ENCODE measurements at places on chromosomes 7 and 10.
A peak's percentile ranks its signal among the peaks of the same experiment; 100 is the strongest.

GRCh38 chr10:131266936-131267813 is 44.3 kb downstream of the TCERG1L start:
- DNase-seq: no peak

DNA sequence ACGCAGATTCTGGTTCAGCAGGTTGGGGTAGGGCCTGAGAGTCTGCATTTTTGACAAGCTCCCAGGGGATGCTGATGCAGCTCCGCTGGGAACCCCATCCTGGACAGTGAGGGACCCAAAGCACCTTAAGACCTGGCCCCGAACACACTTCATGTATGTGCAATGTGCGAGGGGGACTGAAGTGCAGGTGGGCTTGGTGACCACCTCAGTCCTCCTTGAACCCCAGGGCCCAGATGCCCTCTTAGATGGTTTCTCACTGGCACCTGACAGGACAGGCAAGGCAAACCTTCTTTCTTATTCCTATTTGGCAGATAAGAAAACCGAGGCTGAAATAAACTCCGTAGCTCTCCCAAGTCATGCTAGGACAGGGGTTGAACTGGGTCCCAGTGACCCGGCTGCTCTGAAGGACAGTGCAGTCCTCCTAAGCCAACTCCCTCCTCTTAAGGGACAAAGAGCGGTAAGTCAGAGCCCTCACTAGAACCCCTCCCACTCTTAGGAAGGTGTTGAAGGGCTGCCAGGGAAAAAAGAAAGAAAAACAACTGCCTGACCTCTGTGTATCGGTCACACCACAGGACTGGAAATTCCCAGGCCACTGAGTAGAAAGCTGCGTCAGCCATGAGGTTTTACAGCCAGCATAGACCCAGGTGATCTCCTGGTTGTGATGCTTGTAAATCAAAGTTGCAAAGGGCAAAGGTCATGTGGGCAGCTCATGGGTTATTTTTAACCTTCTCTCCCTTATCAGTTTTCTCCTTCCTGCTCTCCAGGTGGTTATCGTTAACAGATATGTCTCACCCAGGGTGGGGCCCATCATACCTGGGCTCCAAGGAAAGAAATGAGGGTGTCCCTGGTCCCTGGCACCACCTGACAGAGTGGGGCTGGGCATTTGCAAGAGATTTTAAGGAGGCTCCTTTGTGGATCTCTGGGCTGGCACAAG is 90.9 kb upstream of the SMNDC1 start:
- peak; percentile 69 for DNase-seq

- no peak for DNase-seq
Observed at GRCh38 chr10:31739711-31740110, 188.9 kb downstream of the ARHGAP12 start.

- no peak for DNase-seq
Observed at GRCh38 chr10:124032971-124033886, 60.2 kb downstream of the CHST15 start.

DNA sequence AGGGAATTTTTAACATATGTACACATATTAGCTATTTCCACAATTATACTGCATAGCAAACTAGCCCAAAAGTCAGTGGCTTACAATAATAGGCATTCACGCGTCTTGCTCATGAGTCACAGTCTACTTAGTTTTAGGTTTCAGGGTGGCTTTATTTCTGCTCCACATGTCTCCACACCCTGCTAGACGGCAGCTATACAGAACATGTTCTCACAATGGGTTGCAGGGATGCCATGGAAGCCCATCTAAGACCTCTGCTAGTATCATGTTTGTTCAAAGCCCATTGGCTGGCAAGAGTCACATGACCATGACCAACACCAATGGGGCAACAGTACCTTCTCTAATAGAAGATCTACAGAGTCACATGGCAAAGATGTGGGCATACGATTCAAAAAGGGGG is 96.3 kb upstream of the NEBL start:
- DNase-seq: no peak

DNA sequence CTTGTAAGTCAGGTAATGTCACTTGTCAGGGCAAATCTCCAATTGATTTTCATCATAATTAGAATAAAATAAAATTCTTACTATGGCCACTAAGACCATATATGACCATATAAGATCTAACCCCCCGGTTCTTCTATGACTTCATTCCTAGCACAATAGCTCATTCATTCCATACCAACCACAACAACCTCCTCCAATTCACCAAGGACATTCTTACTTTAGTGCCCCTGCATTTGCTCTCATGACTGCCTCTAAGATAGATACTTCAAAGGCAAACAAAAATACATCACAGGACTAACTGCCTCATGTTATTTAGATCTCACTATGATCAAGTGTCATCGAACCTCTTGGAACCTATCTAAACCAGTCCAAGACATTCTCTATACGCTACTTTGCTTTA is 90.8 kb downstream of the SNX13 start:
- DNase-seq: no peak

DNA sequence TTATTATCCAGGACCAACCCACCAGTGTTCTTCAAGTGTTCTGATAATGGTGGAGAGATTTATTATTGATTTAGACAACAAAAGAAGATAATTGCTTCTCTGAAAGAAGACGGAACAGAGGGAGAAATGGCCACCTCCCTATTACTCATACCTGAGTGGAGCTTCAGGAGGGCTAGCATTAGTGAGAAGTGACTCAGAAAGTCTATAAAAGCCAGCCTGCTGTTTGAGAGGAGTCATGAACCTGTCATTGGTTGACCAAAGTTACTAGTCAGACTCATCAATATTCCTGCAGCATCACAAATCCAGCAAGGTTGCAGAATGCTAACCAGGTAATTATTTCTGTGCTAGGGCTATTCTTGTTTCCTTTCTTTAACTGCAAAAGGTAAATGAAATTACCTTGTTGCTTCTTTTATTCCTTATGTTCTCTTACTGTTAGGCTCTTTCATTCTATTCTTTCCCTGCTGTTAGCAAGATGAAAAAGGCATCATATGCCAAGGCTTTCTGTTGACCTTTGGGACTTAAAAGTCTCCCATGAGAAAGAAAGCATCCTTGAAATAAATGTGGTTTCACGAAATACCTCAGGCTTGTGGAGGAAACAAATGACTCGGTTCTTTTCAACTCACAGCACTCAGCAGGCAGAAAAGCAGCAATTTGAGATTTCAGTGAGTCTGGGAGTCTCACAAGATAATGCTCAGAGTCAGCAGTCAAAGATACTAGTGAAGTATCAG is 256.4 kb upstream of the PHYHIPL start:
- DNase-seq: no peak

GRCh38 chr7:107563081-107563774 is 492 bp downstream of the COG5 start:
- DNase-seq: no peak

DNA sequence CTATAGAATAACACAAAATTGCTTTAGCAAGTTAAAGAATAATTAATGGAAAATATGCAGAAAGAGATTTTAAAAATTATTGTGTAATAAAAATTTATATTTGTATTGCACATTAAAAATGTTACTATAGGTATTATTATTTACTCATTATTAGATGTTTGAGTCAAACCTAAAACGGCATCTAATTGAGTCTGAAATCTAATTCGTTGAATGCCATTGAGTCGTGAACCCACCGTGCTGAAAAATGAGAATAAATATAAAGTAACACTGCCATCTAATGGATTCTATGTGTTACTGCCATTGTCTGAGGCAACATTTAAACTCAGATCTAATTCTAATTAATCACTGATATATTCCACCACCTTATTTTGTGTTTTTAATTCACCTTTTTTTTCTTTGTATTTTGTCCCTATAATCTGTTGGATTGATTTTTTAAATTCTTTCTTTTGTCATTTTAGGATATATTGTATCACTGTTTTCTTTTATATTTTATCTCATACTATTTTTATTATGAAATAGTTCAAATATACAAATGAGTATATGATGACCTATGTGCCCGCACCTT is 62.2 kb downstream of the SAMD9 start:
- DNase-seq: peak; percentile 7

GRCh38 chr10:124091646-124092249 is 1.6 kb downstream of the CHST15 start:
- DNase-seq: no peak

GRCh38 chr7:107659666-107660065 is 962 bp upstream of the SLC26A4 start:
- peak; percentile 20 for DNase-seq

DNA sequence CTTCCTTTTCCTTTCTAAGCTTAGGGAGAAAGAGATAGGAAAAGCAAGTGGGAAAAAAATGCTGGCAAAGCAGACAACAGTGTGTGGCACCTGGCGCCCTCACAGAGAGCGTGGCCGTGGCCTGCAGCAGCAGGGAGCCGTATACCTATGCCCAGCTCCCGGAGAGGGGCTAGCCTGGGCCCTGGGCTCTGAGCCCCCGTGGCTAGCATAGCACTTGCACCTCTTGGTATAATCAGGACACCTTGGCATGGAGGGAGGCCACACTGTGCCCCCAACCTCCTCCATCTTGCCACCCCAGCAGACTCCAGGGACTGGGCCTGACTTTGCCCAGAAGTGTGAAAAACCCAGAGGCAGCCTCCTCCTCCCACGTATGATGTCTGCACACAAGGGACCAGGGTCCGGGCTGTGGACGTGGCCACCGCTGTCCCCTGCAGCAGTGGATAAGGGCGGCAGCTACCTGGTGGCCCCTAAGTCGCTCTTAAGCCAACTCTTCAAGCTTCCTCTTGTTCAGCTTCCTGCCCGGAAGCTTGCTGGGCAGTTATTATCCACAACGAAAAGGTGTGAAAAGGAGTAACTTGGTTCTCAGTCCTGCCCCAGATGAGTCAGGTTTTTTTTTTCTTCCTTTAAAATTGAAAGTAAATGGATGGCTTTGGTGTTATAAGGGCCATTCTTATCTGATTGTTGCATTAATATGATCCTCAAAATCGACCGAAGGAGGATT is 249.1 kb upstream of the PITRM1 start:
- no peak for DNase-seq

GRCh38 chr10:78916227-78916626 is 152.5 kb upstream of the ZMIZ1 start:
- DNase-seq: no peak

- no peak for DNase-seq
Observed at GRCh38 chr10:85993840-85994507, 372.6 kb downstream of the GRID1 start.

DNA sequence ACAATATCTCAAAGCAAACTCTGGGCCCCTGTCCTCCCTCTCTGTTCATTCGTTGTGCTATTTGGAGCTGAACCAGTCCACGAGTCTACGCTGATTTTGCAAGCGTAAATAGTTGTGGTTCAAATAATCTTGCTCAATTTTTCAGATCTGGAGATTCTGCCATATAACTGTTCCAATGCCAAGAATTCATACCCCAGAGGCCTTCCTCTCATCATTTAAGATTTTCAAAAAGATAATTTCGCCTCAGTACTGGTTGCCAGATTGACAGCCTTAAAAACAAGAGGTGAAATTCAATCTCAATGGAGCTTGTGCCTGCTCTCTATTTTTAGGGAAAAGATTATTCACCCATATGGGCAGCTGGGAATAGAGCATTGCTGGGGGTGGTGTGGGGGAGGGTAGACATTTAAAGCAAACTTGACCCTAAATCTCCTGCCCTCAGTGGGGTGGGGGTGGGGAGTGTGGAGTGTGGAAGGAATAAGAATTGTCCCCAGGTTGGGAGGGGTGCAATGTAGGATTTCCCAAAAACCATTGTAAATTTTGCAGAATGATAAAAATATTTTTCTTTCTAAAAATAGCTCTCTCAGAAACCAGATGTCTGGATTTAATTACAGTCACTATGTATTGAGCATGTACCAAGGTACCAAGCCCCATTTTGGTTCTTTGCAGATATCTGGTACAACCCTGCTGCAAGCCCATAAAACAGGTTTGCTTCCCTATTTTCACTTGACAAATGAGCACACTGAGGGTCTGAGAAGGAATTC is 104.7 kb upstream of the EEPD1 start:
- no peak for DNase-seq

DNA sequence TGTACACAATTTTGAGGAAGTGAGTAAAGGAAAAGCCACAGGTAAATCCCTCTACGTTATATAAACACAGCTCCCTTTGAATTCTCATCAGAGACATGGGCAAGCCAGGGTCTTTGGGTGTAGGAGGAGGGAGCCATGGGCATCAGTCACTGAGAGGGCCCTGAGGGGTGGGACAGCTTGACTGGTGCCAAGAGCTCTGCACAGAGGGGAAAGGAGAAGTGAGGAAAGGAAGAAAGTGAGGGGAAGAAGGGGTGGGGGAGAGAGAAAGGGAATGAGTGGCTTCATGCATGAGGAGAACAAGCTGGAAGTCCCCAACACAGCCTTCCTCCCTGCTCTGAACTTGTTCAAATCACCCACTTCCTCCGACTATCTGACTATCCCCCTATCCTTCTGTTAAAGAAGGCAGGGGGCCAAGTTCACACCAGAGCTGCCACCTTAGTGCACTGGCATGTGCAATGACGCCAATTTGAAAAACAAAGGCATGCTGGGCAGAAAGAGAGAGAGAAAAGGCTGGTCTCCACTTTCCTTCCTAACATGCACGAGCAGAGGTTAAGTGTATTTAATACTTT is 16.4 kb upstream of the RNF148 start:
- no peak for DNase-seq

GRCh38 chr10:84583501-84583900 is 255.1 kb downstream of the CCSER2 start:
- DNase-seq: no peak

GRCh38 chr7:14340393-14341074 is 351.1 kb upstream of the ETV1 start:
- DNase-seq: no peak

- DNase-seq: no peak
Observed at GRCh38 chr7:29435167-29435566, 128.5 kb upstream of the PRR15 start.

GRCh38 chr10:77090381-77091356 is 546.9 kb downstream of the KCNMA1 start:
- no peak for DNase-seq

DNA sequence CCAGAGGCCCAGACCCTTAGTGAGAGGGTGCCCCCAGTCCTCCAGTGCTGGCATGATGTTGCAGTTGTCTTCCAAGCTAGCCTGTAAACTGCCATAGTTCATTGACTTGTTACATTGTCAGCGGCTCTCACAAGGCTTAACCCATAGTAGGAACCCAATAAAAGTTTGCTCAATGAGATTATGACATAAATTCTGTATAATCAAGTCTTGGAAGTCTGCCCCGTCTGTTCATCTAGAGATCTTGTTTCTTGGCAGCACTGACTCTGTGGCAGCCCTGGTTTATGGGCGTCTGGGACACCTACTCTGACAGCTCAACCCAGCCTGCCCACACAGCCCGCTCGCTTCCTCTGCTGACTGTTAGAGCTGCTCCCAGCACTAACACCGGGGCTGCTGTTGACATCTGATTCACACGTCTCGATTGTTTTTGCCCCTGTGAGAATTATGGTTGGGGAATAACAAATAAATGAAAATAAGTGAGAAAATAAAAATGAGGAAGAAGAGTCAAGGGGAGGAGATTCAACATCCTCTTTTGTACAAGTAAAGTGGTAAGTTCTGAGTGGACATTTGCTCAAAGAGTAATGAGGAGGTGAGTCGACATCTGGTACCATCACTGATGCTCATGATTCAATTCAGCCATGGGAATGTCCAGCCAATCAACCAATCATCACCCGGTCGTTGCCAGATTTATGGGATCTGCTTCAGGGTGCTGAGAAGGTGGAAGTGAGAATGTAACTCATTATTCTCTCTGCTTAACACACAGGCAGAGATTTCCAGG is 160.8 kb downstream of the SPAG6 start:
- DNase-seq: no peak

GRCh38 chr10:106991091-106991490 is 173.4 kb downstream of the SORCS1 start:
- no peak for DNase-seq

GRCh38 chr7:105044449-105045070 is 30.6 kb downstream of the KMT2E start:
- DNase-seq: no peak

Measured in NCI-H460 (cell line).